ENCODE measurements at places on chromosomes 3 and 15.

DNA sequence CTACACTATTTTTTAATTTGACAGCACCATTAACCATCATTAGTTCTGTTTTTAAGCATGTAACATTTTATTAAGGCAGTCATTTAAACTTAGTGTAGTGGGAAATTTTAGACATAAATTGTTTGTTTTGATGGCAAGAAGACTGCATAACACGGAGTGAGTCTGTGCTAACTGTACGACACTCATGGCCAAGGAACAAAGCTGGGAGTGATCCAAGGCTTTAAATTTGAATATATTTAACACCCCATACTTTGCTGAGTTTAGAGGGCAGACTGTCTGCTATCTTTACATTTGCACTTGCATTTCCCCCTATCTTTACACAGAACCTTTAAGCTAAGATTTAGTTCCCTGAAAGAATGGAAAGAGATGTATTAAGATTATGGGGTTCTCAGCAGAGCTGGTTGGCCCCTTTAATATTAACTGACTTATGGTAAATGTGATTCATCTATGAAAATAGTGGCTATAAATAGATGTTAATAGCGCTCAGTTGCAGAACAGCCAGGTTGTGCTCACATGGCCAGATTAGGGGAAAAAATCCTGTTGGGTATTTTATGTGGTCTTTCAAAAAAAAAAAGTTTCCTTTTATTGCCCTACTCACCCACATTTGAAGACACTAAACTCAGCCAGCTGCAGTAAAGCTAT is 120.7 kb downstream of the CMSS1 start:
- H3K36me3 ChIP-seq, result no peaks in the 10 kb centered on the region
- H3K27ac ChIP-seq, result no peak overlapping the region
- no peaks in the 10 kb centered on the region for H3K27me3 ChIP-seq
- no peak for DNase-seq
- no peak overlapping the region for H3K4me3 ChIP-seq

DNA sequence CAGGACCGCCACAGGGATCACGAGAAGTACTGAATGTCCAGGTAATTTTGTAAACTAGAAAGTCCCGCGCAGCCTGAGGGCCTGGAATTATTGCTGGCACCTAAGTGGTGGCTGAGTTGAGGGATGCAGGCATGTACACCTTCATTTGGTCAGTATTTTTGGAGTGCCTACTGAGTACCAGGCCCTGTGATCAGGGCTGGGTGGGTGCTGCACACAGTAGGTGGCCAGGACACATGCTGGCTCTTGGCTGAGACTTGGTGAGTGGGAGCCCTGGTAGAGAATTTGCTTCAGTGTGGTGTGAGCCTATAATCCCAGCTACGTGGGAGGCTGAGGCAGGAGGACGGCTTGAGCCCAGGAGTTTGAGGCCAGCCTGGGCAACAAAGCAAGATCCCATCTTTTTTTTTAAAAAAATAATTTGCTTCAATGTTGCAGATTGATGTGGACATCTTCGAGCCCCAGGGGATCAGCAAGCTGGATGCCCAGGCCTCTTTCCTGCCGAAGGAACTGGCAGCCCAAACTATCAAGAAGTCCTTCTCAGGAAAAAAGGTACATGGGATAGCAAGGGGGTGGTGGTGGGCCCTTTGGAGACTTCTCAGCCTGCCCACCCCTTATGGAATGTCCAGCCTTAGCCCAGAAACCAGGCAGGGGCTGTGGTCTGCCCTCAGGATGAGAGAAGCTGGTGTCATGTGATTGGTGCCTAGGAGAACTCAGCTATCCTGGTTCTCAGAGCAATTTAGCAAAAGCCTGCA is 2.6 kb downstream of the ITIH1 start:
- no peak overlapping the region for H3K27ac ChIP-seq
- no peak overlapping the region for H3K4me3 ChIP-seq
- peaks cover 37% of the 10 kb centered on the region for H3K27me3 ChIP-seq
- DNase-seq, result no peak

DNA sequence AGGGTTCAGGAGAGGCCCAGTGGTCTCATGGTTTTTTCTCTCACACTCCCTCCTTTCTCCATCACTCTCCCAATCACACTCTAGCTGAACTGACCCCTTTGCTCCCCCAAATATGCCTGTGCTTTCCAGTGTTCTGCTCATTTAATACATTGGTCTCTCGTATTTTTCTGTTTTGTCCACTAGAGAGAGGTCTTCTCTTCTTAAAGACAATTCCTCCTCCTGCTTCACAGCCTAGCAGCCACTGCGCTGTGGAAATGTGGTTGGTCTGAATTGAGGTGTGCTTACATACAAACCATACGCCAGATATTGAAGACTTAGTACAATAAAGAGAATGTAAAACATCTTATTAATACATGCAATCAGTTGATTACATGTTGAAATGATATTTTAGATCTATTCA is 60.6 kb upstream of the XCR1 start:
- H3K27me3 ChIP-seq, result no peaks in the 10 kb centered on the region
- H3K36me3 ChIP-seq, result no peaks in the 10 kb centered on the region
- no peak for DNase-seq
- H3K4me1 ChIP-seq, result peaks cover 26% of the 10 kb centered on the region
- no peak overlapping the region for H3K27ac ChIP-seq

- H3K27ac ChIP-seq, result no peak overlapping the region
- DNase-seq, result no peak
- H3K4me1 ChIP-seq, result no peaks in the 10 kb centered on the region
- H3K27me3 ChIP-seq, result no peaks in the 10 kb centered on the region
- H3K4me3 ChIP-seq, result no peak overlapping the region
Observed at GRCh38 chr3:87298111-87298718, 21.8 kb upstream of the POU1F1 start.

DNA sequence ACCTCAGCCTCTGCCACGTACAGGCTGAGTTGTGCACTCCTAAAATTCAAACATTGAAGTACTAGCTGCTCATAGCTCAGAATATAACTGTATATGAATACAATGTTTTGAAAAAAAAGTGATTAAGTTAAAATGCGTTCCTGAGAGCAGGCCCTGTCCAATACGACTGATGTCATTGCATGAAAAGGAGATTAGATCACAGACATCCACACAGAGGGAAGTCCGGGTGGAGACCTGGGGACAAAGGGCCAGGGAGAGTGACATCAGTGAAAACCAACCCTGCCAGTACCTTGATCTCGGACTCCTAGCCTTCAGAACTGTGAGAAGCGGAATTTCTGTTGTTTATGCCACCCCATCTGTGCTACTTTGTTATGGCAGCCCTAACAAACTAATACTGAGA is 311.4 kb upstream of the NR2F2 start:
- DNase-seq, result no peak
- H3K27me3 ChIP-seq, result peaks cover 19% of the 10 kb centered on the region
- H3K36me3 ChIP-seq, result no peaks in the 10 kb centered on the region
- no peaks in the 10 kb centered on the region for H3K4me1 ChIP-seq
- no peak overlapping the region for H3K27ac ChIP-seq

DNA sequence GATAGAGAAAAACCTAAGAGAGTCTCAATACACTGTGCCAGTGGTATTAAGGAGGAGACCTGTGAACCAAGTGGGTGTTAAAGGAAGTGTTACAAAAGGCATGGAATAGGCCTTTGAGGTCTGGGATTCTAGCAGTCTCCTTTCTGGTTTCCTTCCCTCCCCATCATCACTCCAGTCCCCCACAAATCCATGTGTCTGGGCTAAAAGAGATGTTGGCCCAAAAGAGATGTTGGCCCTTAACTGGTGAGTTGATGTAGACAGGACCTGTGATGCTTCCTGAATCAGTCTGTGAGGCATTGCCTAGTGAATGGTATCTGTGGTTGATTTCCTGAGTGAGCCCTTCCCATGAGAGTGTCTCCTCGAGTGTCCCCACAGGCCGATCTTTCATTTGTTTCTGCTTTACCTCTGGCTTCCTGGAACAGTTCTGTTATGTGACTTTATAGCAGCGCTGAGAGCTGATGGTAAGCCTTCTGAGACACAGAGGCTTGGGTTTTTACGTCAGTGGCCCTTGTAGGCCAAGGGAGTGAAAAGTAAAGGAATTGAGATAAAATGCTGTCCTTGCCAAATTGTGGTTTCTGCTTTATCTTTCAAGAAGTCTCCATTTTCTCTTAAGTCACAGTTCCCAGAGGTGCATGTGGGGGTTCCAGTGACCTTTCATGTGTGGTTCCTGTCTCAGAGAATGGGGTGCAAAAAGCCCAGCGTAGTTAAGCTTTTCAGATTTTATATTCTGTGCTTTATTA is 87.8 kb downstream of the KLHL25 start:
- peak overlapping the region; percentile 84 for H3K4me3 ChIP-seq
- H3K4me1 ChIP-seq, result peaks cover 86% of the 10 kb centered on the region
- H3K36me3 ChIP-seq, result peaks cover 68% of the 10 kb centered on the region
- H3K27me3 ChIP-seq, result no peaks in the 10 kb centered on the region
- peak overlapping the region; percentile 99 for H3K27ac ChIP-seq
- peak; percentile 66 for DNase-seq

DNA sequence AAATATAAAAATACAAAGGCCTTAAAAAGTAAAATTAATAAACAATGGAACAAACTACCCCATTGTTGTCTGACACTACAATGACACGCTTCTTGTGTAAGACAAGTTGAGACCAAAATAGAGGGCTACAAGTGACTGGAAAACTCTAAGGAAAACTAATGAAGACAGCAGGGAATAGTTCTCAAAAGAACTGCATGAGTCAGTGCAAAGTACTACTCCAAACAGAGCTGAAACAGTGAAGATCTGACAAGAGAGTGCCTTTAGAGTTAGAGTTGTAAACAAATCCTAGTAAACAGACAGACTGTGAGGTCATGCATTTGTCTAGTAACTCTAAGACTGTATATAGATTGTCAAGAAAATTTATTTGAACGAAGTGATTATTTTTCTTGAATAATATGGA is 233.9 kb downstream of the BBX start:
- no peak overlapping the region for H3K4me3 ChIP-seq
- DNase-seq, result no peak
- no peak overlapping the region for H3K27ac ChIP-seq
- no peaks in the 10 kb centered on the region for H3K27me3 ChIP-seq
- peaks cover 11% of the 10 kb centered on the region for H3K36me3 ChIP-seq

DNA sequence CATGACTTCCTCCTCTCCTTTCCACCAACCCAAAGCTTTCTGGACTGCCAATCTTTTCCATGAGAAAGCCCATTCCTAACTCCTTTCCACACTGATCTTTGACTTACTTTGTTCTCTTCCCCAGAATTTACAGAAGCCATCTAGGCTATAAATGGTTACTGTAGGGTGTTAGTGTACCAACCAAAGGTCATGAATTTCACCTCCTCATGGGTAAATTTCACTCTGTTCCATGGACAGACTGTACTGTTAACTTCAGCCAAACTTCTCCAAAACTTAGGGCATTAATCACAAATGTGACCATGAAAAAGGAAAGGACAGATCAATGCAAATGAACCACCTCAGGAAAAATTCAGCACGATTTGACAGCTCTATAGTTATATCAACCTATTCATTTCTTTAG is 54.9 kb downstream of the ATOSA start:
- H3K36me3 ChIP-seq, result peaks cover 35% of the 10 kb centered on the region
- no peak overlapping the region for H3K27ac ChIP-seq
- H3K27me3 ChIP-seq, result no peaks in the 10 kb centered on the region
- H3K4me3 ChIP-seq, result no peak overlapping the region
- DNase-seq, result no peak
- peaks cover 12% of the 10 kb centered on the region for H3K4me1 ChIP-seq

DNA sequence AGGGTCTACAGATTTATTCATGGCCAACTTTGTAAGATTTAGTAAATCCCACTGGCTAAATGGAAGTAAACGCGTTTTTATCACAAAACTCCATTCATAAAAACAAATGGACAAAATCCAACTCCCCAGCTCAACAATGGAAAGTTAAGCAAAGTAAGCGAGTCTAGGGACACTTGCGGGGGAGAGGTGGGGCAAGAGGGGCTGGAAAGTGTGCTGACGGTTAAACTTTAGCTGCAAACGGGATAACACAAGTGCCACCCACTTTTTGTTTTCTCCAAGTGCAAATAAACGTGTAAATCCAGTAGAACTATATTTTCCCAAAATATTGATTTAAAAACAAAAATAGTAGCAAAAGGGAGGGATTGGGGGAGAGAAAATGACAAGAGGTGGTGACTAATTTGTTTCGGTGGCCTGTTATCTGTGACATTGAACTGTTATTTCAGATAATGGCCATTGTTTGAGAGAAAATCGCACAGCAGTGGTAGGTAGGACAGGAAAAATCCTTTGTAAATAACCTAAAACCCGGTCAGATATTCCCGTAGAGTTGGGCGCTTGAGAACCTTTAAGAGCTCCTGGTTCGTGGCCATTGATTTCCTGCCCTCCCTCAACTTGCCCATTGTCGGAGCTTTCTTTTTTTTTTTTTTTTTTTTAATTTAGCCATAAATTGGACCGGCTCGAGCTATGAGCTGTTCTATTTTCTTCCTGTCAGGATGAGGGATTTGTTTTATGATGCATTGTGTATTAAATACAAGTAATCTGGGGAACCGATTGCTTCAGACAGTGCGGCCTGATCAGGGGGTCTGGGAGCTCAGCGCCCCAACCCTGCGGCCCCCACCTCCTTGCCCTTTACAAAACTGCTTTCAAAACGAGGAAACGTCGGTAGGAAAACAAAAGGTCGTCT is 514.8 kb downstream of the MECOM start:
- H3K4me1 ChIP-seq, result peaks cover 9% of the 10 kb centered on the region
- H3K36me3 ChIP-seq, result peaks cover 2% of the 10 kb centered on the region
- H3K27ac ChIP-seq, result no peak overlapping the region
- peaks cover 48% of the 10 kb centered on the region for H3K27me3 ChIP-seq
- no peak overlapping the region for H3K4me3 ChIP-seq

GRCh38 chr3:46632792-46633191 is 20.5 kb downstream of the FAM240A start:
- no peak for DNase-seq
- H3K36me3 ChIP-seq, result no peaks in the 10 kb centered on the region
- H3K4me3 ChIP-seq, result no peak overlapping the region

- H3K4me1 ChIP-seq, result no peaks in the 10 kb centered on the region
- no peak overlapping the region for H3K4me3 ChIP-seq
- no peak for DNase-seq
- H3K36me3 ChIP-seq, result peaks cover 3% of the 10 kb centered on the region
Observed at GRCh38 chr3:134074790-134075567, 45.3 kb upstream of the SLCO2A1 start.

DNA sequence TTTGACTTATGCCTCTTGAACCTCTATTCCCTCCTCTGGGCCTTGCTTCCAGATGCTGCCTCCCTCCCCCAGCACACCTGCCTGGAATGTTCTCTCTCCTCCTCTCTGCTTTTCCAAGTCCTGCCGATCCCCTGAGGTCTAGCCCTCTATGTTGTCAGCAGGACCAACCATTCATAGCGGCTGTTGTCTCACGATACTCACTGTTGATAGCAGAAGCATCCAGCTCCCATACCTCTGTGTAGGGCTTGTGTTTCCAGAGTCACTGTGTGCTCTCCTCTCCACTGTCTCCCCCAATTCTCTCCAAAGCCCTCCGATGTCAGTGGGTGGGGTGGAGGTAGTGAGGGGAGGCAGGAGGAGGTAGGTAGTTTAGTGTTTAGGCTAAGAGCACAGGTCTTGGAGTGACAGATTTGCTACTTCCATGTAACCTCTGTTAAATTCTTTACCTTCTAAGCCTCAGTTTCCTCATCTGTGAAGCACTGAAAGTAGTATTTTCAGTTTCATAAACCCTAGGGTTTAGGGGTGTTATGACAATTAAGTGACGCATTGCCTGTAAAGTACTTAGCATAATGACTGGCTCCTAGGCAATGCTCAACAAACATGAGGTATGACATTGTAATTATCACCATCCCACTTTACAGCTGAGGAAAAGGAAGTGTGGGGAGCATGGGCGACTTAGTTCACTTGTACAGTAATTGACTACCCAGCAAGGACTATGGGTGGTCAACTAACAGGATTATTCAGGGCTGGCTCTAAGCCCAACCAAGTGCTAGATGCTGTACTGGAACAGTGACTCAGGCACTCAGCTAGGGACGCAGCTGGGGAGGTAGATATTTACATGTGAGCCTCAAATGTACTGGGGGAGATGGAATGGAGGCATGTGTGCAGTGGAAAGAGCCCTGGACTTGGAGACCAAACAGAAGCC is 122.8 kb downstream of the CACNA1D start:
- H3K4me3 ChIP-seq, result no peak overlapping the region
- H3K36me3 ChIP-seq, result no peaks in the 10 kb centered on the region
- no peak overlapping the region for H3K27ac ChIP-seq
- no peaks in the 10 kb centered on the region for H3K4me1 ChIP-seq
